Stimulated activated CD4-positive, alpha-beta T cell treated with anti-CD3 and anti-CD28 coated beads, TNF-alpha, amount 100 ng/mL, for 1 hour (primary cell): ENCODE measurements at places on chromosomes 7 and 10.

DNA sequence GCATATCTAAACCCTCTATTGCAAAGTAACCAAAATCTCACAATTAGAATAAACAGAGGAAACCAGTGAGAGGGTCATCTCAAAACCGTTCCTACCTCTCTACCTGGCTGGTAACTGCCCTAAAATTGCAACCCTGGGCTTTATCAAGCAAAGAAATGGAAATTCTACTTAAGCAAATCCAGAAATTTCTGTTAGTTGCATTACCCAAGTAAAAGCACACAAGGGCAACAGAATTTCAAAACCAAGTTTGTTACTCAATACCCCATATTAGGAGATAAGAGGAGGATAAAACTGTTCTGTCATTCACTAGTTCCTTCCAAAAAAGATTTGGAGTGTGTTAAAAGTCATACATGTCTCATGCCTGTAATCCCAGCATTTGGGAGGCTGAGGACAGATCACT lies 195.3 kb downstream of the FAM107B start:
- no peak for DNase-seq

DNA sequence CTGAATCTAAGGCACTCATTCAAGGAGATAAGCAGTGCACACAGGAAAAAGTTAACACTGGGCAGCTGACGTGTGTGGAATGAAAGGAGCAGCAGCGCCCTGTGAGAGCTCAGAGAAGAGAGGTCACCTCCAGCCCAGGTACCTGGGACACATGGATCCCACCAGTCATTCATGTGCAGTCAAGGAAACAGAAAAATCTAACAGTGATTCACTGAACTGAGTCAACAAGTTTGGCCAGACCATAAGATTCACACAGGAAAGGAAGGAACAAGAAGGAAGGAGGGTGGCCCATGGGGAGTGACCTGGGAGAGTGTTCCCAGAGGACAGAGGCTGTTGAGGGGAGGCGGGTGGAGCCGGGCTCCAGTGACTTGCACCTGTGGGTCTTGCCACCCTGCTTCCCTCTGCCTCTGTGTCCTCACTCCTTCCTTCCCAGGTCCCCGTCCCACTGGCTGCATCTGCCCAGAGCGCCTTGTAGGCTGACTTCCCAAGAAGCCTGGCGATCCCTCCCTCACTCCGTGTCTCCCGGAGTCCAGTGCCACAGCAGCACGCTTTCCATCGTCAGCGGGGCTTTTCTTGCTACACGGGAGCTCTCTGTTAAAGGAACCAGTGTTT lies 27.7 kb downstream of the RNF32 start:
- DNase-seq, result no peak

DNA sequence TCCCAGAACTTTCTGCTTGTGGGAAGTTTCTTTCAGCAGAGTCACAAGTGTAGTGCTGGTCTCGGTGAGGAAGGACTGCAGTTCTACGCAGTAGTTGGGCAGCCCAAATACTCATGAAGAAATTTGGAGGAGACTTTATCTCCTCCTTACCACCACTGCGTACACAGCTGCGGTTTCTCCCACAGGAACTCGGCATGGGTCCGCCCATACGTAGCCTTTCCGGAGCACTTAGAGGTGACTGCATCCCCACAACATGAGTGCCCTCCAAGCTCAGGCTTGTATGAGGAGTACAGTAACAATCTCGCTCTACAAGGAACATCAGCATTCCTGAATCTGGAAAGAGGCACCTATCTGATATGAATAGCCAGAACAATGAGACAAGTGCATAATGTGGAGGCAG lies 549.2 kb upstream of the SEMA3D start:
- DNase-seq, result no peak

DNA sequence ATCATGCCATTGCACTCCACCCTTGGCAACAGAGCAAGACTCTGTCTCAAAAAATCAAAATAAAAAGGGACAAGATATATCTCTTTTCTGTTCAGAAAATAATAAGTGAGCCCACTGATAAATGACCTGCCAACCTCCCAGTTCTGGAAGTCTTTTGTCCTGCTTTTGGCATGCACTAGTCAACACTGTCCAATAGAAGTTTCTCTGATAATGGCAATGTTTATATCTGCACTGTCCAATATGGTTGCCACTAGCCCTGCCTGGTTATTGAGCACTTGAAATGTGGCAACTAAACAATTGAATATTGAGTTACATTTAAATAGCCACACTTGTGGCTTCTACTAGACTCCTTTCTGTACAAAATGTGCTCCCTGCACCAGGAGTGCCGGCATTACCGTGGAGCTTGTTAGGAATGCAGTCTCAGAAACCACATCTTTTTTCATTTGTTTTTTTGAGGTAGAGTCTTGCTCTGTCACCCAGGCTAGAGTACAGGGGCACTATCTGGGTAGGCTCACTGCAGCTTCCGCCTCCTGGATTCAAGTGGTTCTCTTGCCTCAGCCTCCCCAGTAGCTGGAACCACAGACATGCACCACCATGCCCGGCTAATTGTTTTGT lies 229.7 kb downstream of the CACNB2 start:
- DNase-seq, result no peak

DNA sequence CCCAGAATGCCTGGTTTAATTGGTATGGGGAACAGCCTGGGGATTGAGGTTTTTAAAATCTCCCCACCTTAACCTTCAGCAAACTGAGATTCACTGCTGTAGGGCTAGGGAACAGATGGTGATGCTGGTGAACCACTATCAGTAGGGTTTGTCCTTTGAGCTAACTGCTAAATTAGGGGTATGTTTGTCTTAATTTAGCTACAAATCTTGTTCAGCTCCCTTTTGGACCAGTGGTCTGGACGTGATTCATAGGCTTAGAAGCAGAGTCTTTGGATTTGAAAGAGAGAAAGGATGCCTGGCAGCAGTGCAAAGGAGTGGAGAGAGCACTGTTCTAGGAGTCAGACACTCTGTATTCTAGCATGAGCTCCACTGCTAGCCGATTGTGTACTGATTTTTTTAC lies 2.8 kb downstream of the HDAC9 start:
- DNase-seq, result no peak

- DNase-seq, result no peak
Measured at GRCh38 chr10:96358851-96359540, at the start of gene OPALIN. TSS of gene OPALIN (minus strand) at chr10:96359002. CDS start at chr10:96358896, 106 bp downstream.

DNA sequence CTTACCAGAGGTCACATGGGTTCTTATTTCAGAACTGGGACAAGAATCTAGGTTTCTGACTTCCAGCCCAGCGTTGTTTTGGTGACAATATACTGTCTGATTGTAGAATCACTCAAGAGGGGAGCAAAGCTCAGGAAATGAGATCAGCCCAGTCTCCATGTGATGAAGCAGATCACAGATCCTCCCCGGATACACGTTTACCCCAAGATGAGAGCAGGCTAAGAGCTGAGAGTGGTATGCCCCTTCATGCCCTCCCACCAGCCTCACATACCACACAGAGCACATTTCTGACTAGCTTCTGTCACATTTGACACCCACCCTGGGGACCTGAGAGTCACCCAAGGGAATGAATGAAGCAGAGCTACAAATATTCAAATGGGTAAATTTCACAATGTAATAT lies 27.1 kb upstream of the PRKCQ start:
- DNase-seq, result no peak

DNA sequence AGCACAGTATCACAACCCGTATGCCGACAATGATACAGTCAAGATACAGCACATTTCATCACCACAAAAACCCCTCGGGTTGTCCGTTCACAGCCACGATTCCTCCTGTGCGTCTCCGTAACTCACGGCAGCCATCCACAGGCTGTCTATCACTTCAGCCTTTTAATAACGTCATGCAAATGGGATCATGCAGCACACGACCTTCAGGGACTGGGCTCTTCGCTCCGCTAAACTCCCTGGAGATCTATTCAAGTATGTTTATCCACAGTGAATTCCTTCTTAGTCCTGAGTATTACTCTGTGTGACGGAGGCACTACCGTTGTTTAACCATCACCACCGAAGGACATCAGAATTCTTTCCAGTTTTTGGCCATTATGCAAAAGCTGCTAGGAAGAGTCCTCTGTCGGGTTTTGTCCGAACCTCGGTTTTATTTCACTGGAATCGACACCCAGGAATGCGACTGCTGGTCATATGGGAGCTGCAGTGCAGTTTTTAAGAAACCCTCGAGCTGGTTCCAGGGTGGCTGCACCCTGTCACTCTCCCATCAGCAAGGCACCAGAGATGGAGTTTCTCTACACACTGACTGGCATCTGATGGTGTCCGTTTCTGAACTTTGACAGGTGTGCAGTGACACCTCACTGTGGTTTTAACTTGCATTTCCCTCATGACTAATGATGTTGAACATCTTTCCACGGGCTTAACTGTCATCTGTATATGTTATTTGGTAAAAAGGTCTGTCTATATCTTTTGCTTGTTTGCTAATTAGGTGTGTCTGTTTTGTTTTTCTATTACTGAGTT lies 193.6 kb downstream of the MAD1L1 start:
- DNase-seq, result no peak

DNA sequence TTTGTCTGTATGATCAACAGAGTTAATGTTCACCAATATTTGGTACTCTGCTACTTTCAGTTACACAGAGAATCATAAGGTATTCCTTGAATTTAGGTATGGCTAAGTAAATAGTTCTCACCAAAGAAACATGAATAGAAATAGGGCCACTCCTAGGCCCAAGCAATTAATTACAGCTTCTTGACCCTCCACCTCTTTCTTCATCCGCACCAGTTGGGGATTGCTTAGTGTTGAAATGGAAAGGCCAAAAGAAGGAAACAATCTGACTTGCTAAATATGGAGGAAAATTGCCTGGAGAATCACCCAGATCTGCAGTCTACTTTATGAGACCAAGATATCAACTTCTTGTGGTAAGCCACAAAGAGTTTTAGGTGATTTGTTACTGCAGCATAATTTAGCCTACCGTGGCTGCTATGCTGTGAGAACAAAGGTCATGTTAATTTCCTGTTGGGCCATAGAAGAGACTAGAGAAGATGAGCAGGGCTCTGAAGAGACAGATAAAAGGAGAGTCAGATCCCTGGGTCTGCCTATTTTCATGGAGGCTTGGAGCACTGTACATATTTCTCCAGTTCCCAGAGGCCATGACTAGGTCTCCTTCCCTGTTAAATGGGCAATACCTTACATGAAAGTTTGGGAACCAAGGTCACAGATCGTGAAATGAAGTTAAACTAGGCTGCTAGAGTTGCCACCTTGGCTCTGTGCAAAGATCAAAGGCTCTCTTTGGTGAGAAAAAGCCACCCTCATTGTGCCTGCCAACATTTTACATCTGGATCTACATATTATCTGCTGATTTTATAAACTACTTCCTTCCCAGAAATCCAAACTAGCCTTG lies 93.3 kb upstream of the GDF10 start:
- no peak for DNase-seq

DNA sequence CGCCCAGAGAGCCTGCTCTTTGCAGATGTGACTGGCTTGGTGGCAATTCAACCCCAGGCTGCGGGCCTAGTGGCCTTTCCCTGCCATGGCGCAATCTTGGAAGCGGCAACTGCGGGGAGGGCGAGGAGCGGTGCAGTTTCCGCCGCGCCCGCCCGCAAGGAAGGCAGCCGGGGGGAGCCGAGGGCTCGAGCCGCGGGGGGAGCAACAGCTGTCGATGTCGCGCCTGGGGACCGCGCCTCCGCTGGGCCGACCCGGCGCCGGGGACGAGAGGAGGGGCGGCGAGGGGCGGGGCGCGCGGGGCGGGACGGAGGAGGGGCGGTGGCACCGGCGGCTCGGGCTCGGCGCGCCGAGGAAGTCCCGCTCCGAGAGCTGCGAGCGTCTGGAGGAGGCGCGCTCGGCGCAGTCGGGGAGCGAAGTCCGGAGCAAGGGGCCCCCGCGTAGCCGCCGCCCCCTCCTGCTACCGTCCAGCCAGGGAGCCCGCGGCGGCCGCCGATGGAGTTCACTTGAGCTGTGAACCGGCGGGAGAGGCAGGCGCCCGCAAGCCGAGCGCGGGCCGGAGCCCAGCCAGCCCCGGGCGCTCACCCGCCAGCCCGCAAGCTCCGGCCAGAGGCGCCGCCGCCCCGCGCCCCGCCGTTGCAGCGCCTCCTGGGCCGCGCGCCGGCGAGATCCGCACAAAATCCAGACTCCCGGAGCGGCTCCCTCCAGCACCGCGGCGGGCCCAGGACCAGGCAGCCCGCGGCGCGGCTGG lies 438.1 kb upstream of the GALNT17 start:
- DNase-seq, result peak; percentile 24

DNA sequence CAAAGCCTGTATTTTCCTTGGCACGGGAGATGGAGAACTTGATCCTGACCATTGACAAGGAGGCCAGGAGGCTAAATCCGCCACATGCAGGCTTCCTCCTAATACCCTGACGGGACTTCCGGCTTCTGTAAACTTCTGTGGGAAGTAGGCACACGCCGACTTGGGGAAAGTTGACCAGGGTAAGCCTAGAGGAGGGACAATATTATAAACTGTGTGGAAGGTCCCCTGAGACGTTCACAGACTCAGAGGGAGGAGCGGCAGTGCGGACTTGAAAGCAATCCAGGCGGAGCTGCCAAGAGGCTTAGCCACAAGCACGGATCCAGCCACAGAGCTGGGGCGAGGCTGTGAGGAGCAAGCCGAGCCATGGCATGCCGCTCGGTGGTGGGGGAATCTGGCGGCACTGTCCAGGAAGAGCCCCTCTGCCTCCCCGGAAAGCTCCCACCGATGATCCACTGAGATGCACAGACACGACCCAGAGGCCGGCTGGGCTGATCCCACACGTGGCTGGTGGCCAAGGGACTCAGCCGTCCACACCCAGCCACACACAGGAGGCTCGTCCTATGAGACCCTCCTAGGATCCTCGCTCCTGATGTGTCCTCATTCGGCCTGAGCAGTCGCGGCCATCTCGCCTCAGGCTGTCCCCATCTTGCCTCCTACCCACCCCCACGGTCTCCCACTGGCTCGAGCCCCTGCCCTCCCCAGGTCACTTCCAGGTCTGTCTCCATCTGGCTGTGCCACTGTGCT lies 40.0 kb upstream of the INSIG1 start:
- DNase-seq, result no peak

GRCh38 chr7:157889480-157889879 lies 552.7 kb downstream of the DNAJB6 start:
- no peak for DNase-seq
